ENCODE measurements at places on chromosomes 12 and 14.

DNA sequence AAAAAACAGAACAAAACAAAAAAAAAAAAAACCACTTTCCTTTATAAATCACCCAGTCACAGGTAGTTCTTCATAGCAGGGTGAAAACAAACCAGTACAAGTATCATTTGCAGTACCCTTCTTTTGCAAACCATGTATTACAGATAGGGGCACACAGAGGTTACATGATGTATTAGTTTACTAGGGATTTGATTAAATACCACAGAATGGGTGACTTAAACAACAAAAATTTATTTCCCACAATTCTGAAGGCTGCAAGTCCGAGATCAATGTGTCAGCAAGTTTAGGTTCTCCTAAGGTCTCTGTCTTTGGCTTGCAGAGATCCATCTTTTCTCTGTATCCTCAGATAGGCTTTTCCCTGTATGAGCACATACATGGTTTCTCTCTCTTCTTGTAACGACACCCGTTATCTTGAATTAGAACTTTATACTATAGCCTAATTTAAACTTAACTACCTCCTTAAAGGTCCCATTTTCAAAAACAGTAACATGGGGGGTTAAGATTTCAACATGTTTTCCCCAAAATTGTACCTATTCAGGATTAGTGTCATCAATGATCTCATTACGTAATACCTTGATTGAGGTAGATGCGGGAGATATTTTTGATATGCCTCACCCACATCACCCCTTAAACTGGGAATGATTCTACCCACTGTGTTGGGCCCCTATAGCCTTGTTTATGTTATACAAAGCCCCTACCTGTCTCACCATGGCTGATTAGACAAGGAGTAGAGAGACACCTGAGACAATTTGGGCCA, 3.5 kb upstream of the CEP128 start:
- no peak for DNase-seq

DNA sequence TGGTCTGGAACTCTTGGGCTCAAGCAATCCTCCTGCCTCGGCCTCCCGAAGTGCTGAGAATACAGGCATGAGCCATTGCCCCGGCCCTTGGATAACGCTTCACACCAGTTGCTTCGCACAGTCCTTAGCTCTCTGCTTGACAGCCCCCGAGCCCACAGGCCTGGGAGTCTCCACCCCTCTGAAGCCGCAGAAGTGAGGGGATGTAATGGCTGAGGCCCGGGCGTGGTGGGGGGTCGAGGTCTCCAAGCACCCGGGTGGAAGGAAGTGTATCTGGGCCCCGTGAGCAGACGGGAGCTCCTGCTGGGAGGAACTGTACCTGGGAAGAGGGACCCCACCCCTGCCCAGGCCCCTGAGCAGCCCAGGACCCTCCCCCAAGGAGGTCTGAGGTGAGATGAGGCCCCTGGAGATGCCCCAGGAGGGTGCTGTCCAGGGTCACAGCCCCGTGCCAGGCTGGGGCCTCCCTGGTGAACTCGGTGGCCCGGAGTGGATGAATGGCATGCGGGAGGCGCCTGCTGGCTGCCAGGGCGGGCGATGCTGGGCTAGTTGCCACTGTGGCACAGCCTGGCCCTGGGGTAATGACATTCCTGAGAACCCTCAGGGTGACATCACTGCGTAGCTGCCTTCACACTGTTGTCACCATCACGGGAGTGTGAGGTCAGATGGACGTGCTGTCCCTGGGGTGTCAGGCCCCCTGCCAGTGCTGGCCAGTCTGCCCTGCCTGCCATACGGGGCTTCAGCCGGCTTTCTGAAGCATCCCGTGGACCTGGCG, 48.9 kb downstream of the KIF26A start:
- DNase-seq, result no peak

GRCh38 chr12:47269916-47270315, 190.2 kb upstream of the AMIGO2 start:
- no peak for DNase-seq

- no peak for DNase-seq
These were observed 59.3 kb downstream of the FOXN3 start for GRCh38 chr14:89357655-89358297.

GRCh38 chr14:24377126-24377525, 9.1 kb downstream of the NFATC4 start:
- DNase-seq, result no peak

DNA sequence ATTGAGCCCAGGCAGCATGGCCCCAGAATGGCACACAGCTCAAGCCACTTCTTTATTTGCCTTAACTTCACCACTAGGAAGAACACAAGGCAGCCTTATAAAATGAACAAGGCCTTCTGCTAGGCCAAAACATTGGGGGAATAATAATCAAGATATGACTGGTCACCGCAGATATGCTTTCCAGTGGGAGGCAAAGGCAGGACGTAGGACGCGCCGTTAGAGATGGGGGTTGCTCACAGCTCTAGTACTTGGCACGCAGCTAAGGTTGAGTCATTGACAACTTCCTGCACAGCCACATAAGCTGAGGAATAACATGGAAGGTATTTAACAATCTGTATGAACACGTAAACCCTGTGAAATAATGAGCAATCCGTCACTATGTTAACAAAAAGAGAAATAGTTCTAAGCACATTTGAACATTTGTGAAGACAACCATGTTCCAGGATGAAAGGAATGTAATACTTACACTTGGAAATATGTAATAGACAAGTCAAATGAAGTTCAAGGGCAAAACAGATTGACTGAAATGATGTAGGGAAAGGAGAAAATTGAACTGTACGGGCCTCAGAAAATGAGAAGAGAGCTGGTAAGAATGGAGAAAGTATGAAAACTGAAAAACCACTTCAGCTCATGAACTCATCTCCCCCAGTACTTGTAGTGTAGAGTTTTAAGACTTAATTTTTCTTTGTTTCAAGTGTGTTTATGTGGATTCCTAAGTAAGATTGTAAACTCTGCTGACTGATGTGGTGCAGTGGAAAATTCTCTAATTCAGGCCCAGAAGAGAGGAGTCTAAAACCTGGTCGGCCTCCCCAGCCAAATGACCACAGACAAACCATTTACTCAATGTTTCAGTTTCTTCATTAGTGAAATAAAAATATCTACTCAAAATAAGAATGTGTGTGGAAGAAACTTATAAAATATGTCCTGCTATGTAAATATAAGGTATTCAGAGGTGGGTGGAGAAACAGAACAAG, 59.3 kb upstream of the CCDC91 start:
- DNase-seq, result no peak

DNA sequence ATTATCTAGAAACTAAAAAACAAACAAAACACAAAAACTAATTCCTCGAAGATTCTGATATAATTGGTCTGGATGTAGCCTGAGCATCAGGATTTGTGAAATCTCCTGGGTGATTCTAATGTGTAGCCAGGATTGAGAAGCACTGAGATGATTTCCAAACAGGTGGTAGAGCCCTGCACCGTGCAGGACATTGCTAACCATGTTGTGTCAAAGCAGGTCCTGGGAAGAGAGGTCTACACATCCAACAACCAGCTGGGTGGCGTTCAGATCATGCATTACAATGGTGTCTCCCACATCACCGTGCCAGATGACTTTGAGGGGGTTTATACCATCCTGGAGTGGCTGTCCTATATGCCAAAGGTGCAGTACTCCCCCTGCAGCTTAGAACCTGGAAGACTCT, 56.3 kb downstream of the FOXN4 start:
- DNase-seq, result no peak

GRCh38 chr14:50301914-50302313, 10.1 kb downstream of the L2HGDH start:
- no peak for DNase-seq

GRCh38 chr12:31999692-32000091, 40.5 kb downstream of the RESF1 start:
- DNase-seq, result no peak

DNA sequence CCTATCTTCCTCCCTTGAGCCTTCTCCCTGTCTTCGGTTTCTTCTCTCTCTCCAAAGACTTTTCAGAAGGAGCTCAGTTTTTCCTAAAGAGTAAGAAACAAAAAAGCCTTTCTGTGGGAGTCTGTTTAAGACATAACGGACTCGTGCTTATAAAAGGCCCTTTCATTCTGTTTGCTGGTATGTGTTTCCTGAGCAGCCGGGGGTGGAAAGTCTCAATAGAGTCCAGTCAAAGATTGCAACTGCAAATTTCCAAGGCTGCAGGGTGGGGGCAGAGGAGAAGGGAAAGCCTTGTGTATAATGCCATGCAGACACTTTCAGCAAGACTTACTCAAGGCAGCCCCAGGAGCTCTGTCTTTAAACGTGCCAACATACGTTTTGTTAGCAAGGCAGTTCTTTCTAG, 62.2 kb downstream of the GNG2 start:
- no peak for DNase-seq

- no peak for DNase-seq
These were observed 22.8 kb downstream of the CEP170B start for GRCh38 chr14:104887623-104888488.

DNA sequence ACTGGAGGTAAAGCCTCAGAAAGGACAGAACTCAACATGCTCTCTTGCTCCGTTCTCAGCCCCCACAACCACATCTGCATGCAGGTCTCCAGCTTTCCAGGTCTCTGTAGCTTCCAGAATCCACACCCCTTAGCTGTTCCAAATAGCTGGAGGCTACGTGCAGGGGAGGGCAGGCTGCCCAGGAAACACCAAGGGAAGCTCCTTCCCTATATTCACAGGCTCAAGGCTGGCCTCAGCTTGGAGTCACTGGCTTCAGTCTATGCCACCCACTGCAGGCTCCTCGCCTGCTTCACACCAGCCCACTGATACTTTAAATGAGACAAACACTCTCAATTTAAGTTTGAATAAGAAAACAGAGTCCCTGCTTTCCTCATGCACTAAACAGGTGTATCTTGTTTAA, 73.3 kb downstream of the ASCL4 start:
- DNase-seq, result no peak

GRCh38 chr14:34692348-34692747, 22.0 kb downstream of the CFL2 start:
- DNase-seq, result no peak

DNA sequence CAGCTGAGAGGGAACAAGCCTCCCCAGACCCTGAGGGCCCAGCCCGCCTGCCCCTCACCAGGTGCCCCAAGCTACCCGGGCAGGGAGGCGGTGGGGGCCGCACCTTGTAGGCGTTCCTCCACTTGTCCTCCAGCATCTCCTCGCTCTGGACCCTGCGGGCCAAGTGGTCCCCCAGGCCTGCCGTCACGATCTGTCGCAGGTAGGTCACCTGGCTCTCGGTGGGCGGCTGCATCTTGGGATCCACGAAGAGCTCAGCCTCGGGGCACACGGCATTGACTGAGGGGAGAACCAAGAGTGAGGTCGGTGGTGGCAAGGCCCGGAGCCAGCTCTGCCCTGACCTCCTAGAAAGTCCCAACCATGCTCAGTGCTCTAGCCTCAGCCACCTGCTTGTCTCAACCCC, 36.6 kb downstream of the DHX37 start:
- no peak for DNase-seq

- no peak for DNase-seq
These were observed 36.6 kb downstream of the EID3 start for GRCh38 chr12:104340177-104340576.

DNA sequence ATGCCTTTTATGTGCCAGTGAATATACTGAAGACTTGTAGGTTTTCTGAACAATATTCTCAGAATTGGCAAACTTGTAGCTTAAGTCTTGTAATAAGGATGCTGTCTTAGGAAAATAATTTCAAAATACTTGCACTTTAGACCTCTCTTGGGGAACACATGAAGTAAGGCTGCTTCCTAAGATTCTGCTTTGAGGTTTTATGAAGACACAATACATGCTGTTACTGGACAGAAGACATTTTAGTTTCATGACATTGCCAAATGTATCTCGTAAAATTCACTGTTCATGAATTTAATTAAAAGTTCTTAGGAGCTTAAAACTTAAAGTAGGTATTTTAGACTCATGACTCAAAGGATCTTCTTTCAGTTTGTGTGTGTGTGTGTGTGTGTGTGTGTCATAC, 80.7 kb downstream of the RAD51B start:
- no peak for DNase-seq

GRCh38 chr12:51579321-51579850, 11.6 kb upstream of the SCN8A start:
- DNase-seq, result no peak

- DNase-seq, result peak; percentile 27
These were observed 83.7 kb downstream of the DPF3 start for GRCh38 chr14:72810201-72810600.

DNA sequence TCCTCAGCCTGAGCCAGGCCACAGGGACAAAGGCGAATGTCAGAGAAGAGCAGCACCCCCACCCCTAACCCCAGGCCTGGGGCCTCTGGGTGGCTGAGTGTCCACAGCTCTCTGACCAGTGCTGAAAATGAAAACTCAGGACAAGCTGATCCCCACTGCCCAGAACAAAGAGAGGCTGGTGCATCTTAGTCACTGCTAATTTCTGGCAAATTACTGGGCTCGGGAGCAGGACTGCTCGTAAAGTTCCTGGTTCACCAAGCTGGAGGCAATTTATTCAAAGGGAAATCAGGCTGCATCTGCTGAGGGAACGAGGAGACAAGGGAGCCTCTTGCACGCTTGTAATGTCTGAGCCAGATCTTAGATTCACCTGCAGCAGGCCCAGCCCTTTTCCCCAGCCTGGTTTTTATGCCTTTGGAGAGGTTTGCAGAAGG, 43.2 kb downstream of the CALM1 start:
- DNase-seq, result no peak

GRCh38 chr12:18261273-18261672, at the start of gene PIK3C2G:
PIK3C2G (plus strand) TSS chr12:18261518; CDS start chr12:18282082, 20,564 bp downstream.
- no peak for DNase-seq

- no peak for DNase-seq
These were observed 45.5 kb downstream of the MGST1 start for GRCh38 chr12:16392846-16393535.

DNA sequence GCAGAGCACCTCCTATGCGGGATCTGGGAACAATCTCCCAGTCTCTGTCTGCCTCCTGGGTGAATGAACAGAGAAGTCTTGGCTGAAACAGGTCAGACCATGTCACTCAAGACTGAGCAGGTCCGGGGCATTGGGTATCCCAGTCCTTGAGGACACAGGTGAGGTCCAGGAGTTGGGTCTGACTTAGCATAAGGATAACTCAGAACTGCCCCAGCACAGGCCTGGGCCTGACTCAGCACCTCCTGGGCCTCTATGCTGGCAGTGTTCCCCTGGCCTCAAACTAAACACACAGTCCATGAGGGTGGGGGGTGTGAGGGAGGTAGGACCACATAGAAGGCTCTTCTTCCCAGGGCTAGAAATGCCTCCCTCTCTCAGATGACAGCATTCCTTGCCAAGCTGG, 1.5 kb upstream of the SDR9C7 start:
- no peak for DNase-seq

GRCh38 chr12:92553389-92553788, 149.4 kb upstream of the PLEKHG7 start:
- DNase-seq, result no peak

GRCh38 chr14:104442631-104443390, 136.8 kb upstream of the C14orf180 start:
- DNase-seq, result no peak

DNA sequence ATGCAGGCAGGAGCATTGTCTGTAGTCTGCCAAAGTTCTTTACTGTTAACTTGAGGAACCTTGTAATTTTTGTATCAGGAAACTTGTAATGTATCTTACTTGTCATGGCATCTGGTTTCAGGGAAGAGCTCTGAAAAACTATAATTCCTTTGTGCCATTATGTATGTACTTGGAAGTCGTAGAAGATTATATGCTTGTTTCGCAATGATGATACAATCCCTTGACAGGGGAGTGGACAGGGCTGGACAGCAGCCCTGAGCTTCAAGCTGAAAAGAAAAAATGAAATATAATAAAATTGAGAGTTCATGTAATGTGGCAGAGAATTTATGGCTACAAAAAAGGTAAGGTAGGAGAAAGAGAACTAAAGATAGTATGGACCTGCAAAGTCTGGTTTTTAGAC, 7.4 kb upstream of the DLGAP5 start:
- no peak for DNase-seq

- DNase-seq, result peak; percentile 68
These were observed at the start of gene CARMIL3 for GRCh38 chr14:24051789-24052655. CARMIL3 (plus strand) TSS chr14:24052009; CDS start chr14:24052154, 145 bp downstream.

All from activated T-cell treated with anti-CD3 and anti-CD28 coated beads, Interleukin-2, amount 50 U/mL, for 1 hour (primary cell).